ENCODE measurements at places on chromosomes 6 and 20.

GRCh38 chr6:84095156-84095555, 61.6 kb downstream of the MRAP2 start:
- no peak for DNase-seq

- no peak for DNase-seq
Measured at GRCh38 chr6:19268117-19268516, 569.1 kb upstream of the ID4 start.

- DNase-seq: no peak
Measured at GRCh38 chr20:32227744-32228688, 20.3 kb downstream of the POFUT1 start.

DNA sequence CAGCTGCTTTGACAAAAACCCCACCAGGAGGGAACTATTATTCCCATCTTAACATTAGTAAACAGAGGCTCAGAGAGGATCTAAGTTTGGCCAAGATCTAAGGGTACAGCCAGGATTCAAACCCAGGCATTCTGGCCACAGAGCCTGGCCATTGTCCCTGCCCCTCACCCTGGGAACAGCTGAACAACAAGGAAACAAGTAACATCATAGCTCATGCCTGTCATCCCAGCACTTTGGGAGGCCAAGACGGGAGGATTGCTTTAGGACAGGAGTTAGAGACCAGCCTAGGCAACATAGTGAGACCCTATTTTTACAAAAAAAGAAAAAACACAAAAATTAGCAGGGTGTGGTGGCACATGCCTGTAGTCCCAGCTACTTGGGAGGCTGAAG, 27.5 kb downstream of the TOX2 start:
- DNase-seq: no peak

- no peak for DNase-seq
Measured at GRCh38 chr6:34157851-34158250, 12.0 kb upstream of the GRM4 start.

Data from fibroblast of skin of left biceps (primary cell).